ENCODE measurements at places on chromosomes 4 and X.

- DNase-seq: no peak
- no peak overlapping the region for H3K4me3 ChIP-seq
- H3K27ac ChIP-seq: no peak overlapping the region
- no peaks in the 10 kb centered on the region for H3K4me1 ChIP-seq
- H3K36me3 ChIP-seq: no peaks in the 10 kb centered on the region
Measured at GRCh38 chr4:150149381-150149780, 71.1 kb downstream of the DCLK2 start.

- no peaks in the 10 kb centered on the region for H3K27me3 ChIP-seq
- H3K36me3 ChIP-seq: peaks cover 8% of the 10 kb centered on the region
- no peak overlapping the region for H3K4me3 ChIP-seq
Measured at GRCh38 chr4:57081651-57082621, 28.2 kb downstream of the IGFBP7 start.

DNA sequence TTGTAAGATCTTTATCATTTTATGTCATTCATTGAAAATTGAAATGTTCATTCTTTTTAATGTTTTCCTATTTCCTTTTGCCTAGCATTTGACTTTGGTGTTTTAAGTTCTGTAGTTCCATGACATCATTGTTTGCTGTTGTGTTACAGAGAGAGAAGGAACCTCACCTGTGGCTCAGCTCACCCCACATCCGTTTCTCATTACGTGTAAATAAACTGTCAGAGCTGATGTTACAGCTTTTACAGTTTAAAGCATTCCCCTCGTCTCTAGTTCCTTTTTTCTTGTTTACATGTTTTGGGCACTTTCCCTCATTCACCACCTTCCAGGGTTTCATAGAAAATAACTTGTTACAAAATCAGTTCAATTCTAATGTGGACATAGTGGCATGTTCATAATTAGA, 137.2 kb downstream of the FNIP2 start:
- no peak overlapping the region for H3K4me3 ChIP-seq
- H3K27ac ChIP-seq: no peak overlapping the region
- H3K36me3 ChIP-seq: peaks cover 2% of the 10 kb centered on the region
- H3K4me1 ChIP-seq: peaks cover 8% of the 10 kb centered on the region
- no peaks in the 10 kb centered on the region for H3K27me3 ChIP-seq

DNA sequence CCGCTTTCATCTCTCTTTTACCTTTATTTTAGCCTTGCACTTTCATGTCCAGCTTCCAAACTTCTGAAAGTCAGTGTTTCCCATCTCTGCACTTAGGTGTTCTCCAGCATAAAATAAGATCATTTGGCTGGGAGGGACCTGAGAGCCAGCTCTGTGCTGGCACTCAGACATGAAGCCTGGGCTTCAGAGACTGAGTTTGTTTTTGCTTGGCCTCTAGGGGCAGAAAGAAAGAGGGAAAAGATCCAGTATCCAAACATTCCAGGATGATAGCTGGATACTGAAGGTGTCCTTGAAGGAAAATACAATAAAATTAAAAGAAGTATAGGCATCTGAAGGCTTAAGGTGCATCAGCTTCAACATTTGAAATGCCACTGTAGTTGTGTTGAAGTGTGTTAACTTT, 202.4 kb upstream of the ZIC3 start:
- DNase-seq: no peak
- H3K27ac ChIP-seq: no peak overlapping the region
- H3K36me3 ChIP-seq: no peaks in the 10 kb centered on the region
- H3K4me1 ChIP-seq: no peaks in the 10 kb centered on the region
- no peaks in the 10 kb centered on the region for H3K27me3 ChIP-seq

- H3K4me3 ChIP-seq: no peak overlapping the region
- no peak overlapping the region for H3K27ac ChIP-seq
- H3K4me1 ChIP-seq: no peaks in the 10 kb centered on the region
- no peaks in the 10 kb centered on the region for H3K27me3 ChIP-seq
- H3K36me3 ChIP-seq: no peaks in the 10 kb centered on the region
Measured at GRCh38 chr4:17426222-17426621, 85.7 kb downstream of the QDPR start.

DNA sequence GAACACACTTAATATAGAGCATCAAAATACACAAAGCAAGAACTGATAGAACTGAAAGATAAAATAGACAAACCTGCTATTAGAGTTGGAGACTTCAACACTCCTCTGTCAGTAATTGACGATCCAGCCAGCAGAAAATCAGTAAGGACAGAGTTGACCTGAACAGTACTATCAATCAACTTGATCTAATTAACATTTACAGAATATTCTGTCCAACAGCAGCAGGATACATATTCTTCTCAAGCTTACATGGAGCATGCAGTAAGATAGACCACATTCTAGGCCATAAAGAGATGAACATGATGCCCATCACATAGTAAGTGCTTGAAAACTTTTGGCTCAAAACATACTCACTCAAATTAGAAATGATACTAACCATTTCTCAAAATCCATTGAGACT, 196.7 kb upstream of the KLF3 start:
- no peak overlapping the region for H3K27ac ChIP-seq
- DNase-seq: no peak
- no peaks in the 10 kb centered on the region for H3K4me1 ChIP-seq
- H3K36me3 ChIP-seq: no peaks in the 10 kb centered on the region
- no peaks in the 10 kb centered on the region for H3K27me3 ChIP-seq

GRCh38 chr4:26140150-26140898, 180.5 kb upstream of the RBPJ start:
- no peaks in the 10 kb centered on the region for H3K27me3 ChIP-seq
- no peak overlapping the region for H3K4me3 ChIP-seq
- H3K36me3 ChIP-seq: no peaks in the 10 kb centered on the region
- H3K27ac ChIP-seq: no peak overlapping the region
- no peak for DNase-seq

- no peak overlapping the region for H3K4me3 ChIP-seq
- no peaks in the 10 kb centered on the region for H3K4me1 ChIP-seq
- DNase-seq: no peak
- no peaks in the 10 kb centered on the region for H3K36me3 ChIP-seq
- no peak overlapping the region for H3K27ac ChIP-seq
Measured at GRCh38 chrX:29012867-29013266, 425.6 kb downstream of the IL1RAPL1 start.
